ENCODE measurements at places on chromosomes 7 and 10.
A peak's percentile ranks its signal among the peaks of the same experiment; 100 is the strongest.

DNA sequence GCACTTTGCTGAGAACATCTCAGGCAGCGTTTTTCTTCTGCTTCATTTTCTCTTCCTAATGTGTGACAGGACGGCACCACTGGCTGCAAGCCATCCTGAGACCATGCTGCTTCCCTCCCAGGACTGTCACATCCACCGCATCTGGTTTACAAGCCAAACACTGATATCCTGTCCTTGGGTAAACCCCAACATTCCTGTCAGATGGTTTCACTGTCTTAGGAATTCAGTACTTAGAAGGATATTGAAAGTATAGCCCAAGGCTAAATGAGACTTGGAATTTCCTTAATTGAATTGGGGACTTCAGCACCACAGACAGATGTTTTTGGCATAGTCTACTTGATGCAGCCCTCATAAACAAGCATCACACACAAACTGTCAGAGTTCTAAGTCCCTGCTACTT is 74.2 kb upstream of the PLXNA4 start:
- DNase-seq: no peak

DNA sequence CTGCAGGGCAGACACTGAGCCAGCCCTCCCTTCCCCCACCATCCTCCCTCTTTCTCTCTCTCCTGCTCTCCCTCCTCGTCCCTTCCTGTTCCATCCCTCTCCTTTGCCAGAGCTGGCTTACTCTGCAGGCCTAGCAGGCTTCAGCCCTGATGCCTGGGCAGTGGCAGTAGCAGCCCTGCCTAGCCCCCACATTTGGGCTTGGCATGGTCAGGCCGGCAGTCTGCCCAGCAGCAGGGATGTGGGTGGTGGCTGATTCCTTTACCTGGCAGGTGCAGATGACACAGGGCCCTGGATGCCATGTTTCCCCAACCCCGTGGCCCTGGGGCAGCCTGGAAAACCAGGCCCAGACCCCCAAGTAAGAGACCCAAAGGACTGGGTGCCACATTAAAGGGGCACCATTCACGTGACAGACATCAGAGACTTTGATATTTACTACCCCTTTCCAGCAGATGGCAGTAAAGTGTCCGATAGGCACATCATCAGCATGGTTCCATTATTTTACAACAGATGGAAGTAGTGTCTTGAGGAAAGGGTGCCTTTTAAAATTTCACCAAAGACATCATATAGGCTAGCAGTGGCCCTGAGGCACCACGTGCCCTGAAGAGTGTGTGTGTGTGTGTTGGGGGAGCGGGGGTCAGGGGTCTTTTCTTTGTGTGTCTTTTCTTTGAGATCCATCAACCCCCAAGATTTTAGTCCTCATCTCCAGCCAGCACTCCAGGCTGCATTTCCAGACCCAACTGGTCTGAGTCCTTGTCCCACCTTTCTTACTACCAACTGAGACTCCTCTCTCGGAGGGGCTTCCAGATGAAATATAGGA is 5.9 kb downstream of the KCP start:
- peak; percentile 70 for DNase-seq

DNA sequence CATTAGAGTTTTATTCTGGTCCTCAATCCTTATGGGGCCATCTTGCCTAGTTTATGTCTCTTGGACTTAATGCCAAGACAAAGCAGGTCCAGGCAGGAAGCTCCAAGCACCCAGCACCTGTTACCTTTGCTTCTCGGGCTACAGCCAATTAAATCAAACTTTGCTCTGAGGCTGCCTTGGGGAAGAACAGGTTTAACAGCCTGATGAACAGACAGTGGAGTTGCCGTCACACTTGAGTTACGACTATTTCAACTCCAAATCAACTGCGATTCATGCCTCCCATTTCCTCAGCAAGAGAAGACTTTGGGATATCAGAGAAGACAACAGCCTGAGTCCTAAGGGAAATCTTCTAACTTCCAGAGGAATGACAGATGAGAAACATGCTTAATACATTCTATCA is 62.2 kb downstream of the XPNPEP1 start:
- DNase-seq: no peak

DNA sequence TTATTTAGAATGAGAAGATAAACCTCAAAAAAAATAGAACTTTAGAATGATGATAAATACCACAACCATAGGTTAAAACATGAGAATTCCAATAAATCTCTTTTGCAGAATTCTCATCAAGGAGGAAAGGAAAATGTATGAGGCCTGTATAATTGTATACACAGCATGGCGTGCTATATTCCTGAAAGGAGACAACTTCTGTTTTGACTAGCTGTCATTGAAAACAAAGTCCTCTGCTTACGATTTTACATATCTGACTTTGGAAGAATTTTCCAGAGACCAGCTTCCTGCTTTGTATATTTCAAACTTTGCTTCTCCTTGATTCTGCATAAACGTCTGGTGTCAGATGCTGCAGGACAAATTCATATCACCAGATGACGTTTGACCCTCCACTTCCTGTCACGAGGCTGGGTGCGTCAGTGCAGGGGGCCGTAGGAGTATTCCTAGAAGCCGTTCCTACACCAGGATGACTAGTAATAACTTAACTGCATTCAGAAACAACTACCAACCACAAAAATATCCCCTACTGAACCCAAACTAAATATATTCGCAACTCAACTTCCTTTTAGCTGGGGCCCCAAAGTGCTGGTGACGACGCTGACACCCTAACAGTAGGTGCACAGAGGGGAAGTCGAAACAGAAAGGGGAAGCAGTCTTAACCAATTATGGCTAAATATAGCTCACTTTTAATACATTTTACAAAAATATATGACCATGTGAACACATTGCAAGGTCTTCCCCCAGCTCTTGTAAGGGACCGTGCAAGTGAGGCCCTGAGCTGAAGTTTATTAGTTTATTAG is 178.6 kb upstream of the INHBA start:
- DNase-seq: peak; percentile 98

GRCh38 chr7:101935521-101936141 is 118.2 kb downstream of the CUX1 start:
- DNase-seq: no peak
